Spinal cord (tissue), 10 donors: ENCODE measurements at places on chromosomes 1 and 21.
A peak's percentile ranks its signal among the peaks of the same experiment; 100 is the strongest.

GRCh38 chr1:180888870-180889269 is 23.8 kb upstream of the KIAA1614 start:
- no peak for DNase-seq

DNA sequence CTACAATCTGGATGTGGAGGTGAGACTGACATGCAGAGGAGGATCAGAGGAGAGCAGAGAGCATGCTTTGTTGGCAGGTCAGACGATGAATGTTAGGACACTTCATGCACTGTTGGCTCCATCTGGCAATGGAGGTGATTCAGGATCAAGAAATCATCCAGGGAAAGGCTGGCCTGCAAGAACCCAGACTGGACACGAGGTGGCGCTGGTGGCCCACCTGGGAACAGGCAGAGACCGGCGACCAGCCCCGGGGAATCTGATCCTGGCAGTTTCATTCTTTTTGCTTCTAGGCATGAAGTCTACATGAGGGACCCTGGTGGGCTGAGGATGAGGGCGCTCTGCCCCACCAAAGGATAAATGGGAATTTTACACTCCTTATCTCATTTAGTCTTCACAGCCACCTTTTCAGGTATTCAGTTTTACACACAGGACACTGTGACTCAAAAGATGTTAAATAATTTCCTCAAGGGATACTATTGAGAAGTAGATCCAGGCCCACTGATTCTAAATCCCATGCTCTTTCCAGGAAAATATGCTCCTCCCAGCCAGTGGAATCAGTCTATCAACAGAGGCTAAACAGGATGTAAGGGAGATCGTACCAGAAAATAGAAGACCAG is 26.2 kb upstream of the SCMH1 start:
- peak; percentile 62 for DNase-seq

GRCh38 chr1:32724678-32725614 is 22.4 kb upstream of the SYNC start:
- DNase-seq, result no peak

DNA sequence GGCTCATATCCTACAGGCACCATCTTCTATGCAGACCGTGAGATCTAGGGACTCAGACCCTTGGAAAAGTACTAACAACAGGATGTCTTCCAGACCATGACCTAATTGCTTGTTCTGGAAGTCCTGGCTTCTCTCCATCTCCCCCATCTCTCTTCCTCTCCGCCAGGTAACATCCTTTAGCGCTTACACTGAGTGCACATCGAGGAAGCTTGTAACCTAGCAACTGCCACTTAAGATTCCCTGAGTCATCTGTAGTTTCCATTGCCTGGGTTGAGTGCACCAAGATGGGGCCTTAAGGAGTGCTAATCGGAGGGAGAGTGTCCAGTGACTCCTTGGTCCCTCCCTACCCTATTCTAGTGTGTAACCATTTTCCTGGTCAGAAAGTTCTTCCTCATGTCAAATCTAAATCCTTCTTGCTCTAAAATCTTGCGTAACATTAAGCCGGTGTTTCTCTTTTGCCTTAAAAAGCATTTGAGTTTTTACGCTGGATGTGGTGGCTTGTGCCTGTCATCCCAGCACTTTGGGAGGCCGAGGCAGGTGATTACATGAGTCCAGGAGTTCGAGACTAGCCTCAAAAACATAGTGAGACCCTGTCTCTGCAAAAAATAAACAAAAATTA is 9.7 kb downstream of the KLHDC8A start:
- no peak for DNase-seq

GRCh38 chr1:45009296-45009865 is 1.7 kb downstream of the HECTD3 start:
- DNase-seq, result no peak

DNA sequence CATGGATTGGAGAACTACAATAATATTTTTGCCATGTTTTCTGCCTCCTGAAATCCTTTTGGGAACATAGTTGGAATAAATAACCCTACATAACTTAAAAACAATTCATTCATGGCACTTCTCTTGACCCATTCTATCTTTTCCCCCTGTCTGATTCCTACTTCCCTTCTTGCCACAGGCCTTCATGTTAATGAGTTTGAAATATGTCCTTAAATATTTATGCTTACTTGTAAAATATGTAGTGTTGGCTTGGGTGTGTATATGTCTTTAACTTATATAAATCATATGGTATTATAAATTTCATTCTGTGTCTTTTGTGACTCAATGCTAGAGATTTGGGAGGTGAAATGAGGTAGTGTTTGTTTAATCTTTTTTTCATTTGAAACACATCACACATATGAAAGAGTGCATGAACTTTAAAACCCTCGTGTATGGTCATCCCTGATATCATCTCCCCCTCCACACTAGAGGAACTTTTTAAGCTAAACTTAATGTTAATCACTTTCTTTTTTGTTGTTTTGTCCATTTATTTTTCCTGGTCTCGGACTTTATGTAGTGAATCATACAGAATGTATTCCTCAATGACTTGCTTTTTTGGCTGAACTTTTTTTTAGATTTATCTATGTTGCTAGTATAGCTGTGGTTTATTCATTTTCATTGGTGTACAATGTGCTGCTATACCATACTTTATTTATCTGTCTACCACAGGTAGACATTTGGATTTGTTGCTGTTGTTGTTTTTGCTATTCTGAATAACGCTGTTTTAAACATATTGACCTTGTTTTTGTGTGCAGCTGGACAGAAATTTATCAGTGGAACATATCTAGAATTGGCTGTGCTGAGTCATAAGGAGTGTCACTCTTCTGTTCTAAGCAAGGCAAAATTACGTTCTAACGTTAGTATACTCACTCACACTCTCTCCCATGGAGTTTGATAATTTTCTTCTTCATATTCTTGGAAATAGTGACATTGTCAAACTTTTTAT is 441.6 kb downstream of the PLPP3 start:
- no peak for DNase-seq

DNA sequence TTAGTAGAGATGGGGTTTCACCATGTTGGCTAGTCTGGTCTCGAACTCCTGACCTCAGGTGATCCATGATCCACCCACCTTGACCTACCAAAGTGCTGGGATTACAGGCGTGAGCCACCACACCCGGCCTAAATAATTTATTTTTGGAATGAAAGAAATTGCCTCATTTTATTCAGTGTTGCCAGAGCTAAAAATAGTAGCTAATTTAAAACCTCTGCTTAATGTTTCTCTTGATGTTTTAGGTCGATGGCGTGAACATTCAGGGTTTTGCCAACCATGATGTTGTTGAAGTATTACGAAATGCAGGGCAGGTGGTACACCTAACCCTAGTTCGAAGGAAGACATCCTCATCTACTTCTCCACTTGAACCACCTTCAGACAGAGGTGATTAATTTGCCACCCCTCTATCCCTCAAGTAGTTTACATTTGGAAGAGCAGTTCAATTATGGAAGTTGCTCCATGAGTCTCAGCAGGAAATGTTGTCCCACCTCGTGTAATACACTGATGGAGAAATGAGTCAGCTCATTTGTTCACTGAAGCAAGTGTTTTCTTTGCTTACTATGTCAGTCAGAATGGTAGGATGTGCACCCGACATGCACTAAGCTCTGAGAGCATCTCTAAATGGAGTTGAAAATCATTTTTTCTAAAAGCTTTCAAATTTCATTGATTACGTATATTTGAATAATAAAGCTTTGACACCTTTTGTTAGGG is 54.9 kb downstream of the PATJ start:
- no peak for DNase-seq

DNA sequence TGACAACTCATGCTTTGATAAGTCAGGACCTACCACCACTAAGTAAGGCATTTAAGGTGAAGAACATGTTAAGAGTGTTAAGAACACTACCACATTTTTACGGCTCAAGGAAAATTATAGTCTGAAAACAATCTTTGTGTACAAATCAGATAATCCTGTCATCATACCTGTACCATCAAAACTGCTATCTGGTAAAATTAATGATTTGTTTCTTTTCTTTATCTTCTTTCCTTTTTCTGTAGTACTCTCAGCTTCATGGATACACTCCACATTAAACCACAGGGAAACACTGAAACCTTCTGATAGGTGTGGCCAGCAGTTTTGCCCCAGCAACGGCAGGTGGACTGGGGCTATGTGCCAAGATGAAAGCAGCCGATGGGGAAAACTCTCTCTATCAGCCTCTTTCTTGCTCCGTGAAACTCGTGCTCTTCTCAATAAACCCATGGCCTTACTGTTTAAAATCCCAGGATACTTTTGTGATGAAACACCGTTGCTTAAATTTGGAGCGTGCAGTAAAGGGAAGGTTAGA is 75.1 kb downstream of the LYST start:
- no peak for DNase-seq

- DNase-seq, result no peak
Observed at GRCh38 chr1:227901906-227902640, 45.7 kb downstream of the WNT9A start.

DNA sequence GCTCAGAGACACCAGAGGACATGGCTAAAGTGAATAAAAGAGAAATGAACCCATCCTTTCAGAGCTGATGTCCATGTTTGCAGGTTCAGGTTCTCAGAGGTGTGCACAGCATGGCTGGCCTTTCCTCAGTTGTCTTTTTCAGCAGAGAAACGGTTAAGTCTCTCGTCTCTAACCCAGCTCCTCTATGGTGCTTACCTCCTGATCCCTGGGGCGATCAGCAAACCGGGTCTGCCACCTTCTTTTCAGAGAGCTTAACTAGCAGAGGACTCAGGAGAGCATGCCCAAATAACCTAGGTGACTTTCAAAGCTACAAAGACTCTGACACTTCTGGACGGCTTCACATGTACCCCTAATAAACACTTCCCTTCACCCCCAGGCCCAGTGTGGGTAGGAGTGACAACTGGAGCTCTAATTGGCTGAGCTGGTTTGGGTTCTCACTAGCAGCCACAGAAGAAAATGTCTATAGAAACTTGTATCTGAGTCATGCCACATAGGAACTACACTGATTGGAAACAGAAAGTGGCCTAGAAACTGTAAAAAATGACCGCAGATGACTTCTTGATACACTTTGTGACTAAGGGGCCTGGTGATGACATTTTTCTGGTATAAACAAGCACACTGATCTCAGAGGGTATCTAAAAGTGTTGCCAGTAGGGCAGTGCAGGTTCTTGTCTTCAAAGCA is at the start of gene AIM2:
TSS of gene AIM2 (minus strand) at position 329 of the 682 bp plus-strand sequence. CDS start 3,267 bp downstream, outside the sequence.
- no peak for DNase-seq

GRCh38 chr1:194654956-194655355 is 1468.5 kb upstream of the B3GALT2 start:
- no peak for DNase-seq

DNA sequence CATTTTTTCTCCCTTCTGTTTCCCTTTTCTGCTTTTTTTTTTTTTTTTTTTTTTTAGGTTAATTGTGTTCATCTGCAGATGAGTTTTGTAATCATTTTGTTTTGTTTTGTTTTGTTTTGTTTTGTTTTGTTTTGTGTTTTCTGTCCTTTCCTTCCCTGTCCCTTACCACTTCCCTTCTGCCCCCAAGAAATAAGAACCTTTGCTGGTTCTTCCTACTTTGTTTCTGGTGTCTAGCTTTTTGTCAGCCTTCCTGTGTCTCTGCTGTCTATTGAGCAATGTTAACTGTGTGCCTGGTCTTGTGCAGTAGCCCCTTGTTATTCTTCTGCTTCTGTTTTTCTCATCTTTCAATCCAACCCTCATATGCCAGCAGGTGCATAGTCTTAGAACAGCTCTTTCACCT is 46.0 kb downstream of the MPZL1 start:
- no peak for DNase-seq

- no peak for DNase-seq
Observed at GRCh38 chr1:183318433-183318832, 99.7 kb downstream of the NMNAT2 start.

DNA sequence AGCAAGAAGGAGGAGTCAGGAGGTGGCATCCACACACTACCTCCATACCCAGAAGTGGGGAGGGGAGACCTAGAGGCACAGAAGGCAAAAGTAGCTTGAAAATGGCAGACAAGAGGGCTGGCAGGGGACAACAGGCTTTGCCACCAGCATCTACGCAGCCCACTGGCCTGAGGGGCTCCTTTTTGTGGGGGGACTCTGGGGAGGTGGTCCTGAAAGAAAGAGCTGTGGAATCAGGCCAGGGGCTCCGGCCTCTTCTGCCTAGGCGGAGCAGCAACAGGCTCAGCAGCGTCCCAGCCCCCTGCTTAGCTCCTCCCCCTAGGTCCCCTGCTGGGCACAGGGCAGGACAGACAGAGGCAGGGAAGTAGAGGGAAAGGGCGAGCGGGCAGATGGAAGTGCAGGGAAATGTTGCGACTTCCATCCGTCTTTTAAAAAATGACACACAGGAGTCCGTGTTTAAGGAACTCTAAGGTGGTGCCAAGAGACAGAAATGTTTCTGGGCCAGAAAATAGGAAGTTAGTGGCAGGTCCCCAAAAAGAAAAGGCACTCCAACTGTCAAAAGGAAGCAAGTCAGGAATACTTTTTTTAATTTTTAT is 10.0 kb upstream of the LEFTY2 start:
- DNase-seq, result no peak

DNA sequence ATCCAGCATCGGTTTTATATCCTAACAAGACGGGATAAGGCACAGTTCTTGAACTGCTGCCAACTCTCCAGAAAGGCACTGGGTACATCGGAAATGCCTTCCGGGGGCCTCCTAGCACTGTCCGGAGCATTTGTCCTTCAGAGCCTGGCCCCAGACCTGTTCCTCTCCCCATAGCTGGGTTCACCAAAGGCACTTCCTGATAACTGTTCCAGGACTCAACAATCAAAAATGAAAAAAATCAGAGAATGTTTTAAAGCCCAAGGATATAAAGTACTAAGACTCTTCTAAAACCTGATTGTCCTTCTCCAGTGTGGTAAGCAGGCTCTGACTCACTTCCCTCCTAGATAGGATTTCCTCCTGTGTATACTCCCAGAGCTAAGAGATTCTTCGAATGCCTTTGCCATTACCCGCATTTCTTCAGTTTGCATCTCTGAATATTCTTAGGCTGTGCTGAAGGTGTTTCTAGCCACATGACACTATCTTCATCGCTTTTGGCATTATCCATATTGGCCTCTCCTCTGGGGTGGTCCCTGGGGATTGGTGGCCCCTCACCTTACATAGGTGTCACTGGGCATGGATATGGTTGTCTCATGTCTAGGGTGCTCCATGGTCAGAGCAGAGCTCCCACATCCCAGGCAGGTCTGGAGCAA is 112.9 kb downstream of the ZBTB18 start:
- no peak for DNase-seq

- no peak for DNase-seq
Observed at GRCh38 chr1:203188686-203189232, 2.3 kb upstream of the CHI3L1 start.

DNA sequence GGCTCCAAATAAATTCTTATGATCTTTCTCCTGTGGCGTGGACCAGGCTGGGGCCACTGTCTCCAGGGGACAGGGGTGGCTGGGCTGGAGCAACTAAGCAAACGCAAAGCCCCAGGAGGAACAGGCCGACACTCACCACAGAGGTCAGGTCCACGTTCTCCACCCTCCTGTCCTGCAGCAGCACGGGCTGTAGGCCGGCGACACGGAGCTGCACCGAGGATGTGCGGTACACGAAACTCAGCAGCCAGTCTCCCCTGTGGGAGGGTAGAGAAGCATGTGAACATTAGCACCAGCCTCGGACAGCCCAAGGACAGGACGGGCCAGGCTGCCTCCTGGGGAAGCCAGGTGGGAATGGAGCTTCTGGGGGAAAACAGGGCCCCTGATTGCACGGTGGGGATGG is 29.6 kb downstream of the HTR6 start:
- no peak for DNase-seq

GRCh38 chr1:183385340-183386144 is 32.6 kb downstream of the NMNAT2 start:
- DNase-seq, result no peak
